ENCODE measurements at places on chromosomes 5 and 9. TPM values are rescaled to one million over a fixed set of nuclear protein-coding genes. Genes with fewer than 3 reads are reported as not detected.

- DNase-seq = peak; percentile 95
Observed at GRCh38 chr5:177456976-177457851, 10.6 kb downstream of the PRR7 start.

GRCh38 chr5:88661806-88662207 lies 221.2 kb downstream of the MEF2C start:
- no peak for DNase-seq

The RASEF gene
- total RNA-seq = 0.05 TPM

DNA sequence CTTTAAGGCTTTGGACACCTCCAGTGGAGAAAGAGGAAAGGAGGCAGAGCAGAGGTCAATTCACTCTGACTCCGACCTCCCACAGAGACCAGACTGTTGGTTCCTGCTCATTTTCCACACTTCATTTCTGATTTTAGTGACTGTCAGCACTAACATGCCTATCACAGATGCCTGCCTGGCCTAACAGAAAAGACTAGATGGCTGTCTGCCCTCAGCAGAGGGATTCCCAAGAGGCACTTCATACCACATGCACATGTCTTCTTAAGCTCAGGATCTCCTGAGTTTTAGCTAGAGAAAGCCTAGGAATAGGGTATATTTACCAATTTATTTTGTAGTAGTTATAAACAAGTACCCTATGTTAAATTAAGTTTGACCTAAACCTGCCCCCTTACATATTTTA lies 336.0 kb downstream of the ENC1 start:
- no peak for DNase-seq

Data from endothelial cell of umbilical vein (primary cell).